ENCODE measurements at places on chromosomes 16 and 17.

- DNase-seq = no peak
Measured at GRCh38 chr17:66813296-66813695, 21.6 kb upstream of the CACNG5 start.

- peak; percentile 73 for DNase-seq
Measured at GRCh38 chr16:87550495-87550961, 51.8 kb upstream of the JPH3 start.

- no peak for DNase-seq
Measured at GRCh38 chr16:26647870-26648269, 418.9 kb upstream of the C16orf82 start.

DNA sequence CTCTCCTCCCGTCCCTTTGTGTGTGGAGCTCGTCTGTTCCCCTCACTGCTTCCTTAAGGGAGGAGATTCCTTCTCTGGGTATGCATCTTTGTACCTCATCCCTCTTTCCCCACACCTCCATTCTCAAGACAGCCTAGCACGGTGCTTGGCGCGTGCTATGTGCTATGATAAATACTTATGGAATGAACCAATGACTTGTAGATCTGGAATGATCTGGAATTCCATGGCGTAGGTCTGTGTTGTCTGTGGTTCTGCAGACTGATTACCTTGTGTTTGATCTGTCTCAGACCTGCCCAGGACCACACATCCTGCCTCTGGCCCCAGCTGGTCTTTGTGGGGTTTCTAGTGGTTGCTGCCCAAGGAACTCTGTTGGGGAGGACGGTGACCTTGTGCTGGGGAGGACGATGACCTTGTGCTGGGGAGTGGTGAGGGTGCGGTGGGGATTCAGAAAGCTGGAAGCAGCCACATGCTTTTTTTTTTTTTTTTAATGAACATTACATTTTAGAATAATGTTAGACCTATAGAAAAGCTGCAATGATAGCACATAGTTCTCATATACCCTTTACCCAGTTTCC lies 33.5 kb upstream of the ETV4 start:
- DNase-seq = peak; percentile 66

All from AG20443 (cell line).